ENCODE measurements at places on chromosomes 6 and 20.

- DNase-seq = no peak
Measured at GRCh38 chr6:147017153-147017552, 187.1 kb upstream of the STXBP5 start.

DNA sequence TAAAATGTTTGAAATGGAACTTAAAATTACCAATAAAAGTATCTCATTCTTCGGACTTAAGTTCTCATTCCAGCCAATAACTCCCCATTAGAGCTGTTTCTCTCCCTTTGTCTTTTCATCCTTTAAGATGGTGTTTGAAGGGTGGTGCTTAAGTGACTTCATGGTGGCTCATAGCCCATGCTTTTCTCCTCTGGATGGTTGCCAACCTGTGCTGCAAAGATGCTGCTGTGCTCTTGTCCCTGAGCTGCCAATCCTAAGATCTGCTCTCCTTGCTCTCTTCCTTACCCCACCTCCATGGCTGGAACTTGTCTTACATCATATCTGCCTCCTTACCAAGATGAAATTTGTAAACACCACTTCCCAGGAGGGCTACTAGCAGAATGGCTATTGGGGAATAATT lies 31.6 kb upstream of the PNRC1 start:
- no peak for DNase-seq

GRCh38 chr6:44733126-44733525 lies 345.6 kb downstream of the CDC5L start:
- no peak for DNase-seq

DNA sequence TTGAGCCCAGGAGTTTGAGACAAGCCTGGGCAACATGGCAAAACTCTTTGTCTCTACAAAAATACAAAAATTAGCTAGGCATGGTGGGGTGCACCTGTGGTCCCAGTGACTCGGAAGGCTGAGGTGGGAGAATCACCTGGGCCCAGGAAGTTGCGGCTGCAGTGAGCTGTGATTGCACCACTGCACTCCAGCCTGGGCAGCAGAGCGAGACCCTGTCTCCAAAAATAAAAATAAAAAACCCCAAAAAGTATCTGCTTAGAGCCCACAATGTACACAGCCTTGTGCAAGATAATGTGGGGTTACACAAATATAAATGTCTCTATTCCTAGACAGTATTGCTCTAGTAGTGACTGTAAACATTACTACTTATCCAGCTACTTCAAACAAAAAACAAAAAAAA lies 5.9 kb downstream of the ESF1 start:
- no peak for DNase-seq

- no peak for DNase-seq
Measured at GRCh38 chr6:106100755-106101154, 14.6 kb downstream of the PRDM1 start.

DNA sequence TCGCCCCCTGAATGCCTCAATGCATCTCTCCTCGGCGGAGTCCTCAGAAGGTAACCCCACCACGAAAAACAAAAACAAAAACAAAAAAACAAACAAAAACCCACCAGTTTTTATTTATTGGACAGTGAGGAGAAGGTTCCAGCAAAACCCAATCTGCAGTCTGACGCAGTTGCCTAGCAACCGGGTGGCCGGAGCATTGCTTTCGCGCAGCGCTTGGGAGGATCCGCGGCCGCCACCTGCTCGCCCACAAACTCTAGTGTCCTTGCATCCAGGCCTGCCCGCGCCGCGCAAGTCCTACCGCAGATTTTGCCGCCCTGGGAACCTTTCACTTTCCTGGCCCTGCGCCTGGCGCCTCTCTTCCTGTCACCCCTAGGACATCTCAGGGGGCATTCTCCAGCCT lies 17.6 kb downstream of the TFAP2B start:
- DNase-seq = no peak

DNA sequence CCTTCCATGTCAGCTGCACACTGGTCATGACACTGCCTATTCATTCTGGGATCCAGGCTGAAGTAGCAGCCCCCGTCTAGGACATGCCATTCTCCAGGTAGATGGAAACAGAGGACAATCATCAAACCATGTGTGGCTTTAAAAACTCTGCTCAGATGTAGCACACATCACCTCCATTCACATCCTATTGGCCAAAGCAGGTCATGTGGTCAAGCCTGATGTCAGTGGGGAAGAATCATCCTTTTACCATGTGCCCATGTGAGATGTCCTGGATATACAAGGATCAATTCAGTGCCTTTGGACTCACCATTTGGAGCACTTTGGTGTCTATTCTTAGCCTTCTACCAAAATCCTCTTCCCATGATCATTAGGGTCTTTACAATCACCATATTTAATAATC lies 99.5 kb downstream of the CDC5L start:
- no peak for DNase-seq

DNA sequence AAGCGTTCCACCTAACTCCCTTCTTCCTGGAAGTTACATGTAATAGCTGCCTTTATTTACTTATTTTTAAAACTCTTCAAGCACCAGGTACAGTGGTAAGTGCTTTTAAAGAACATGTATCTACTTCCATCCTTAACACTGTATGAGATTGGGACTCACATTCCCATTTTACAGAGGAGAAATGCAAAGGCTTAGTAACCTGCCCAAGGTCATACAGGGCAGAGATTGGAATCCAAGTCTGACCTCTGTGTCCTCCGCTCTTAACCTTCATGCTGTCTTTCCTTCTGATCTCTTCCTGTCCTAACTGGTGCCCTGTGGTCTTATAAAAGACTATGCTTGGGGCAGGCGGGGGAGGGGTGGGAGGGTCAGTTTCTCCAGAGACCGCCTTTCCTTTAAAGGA lies 1.6 kb downstream of the B4GALT5 start:
- no peak for DNase-seq

DNA sequence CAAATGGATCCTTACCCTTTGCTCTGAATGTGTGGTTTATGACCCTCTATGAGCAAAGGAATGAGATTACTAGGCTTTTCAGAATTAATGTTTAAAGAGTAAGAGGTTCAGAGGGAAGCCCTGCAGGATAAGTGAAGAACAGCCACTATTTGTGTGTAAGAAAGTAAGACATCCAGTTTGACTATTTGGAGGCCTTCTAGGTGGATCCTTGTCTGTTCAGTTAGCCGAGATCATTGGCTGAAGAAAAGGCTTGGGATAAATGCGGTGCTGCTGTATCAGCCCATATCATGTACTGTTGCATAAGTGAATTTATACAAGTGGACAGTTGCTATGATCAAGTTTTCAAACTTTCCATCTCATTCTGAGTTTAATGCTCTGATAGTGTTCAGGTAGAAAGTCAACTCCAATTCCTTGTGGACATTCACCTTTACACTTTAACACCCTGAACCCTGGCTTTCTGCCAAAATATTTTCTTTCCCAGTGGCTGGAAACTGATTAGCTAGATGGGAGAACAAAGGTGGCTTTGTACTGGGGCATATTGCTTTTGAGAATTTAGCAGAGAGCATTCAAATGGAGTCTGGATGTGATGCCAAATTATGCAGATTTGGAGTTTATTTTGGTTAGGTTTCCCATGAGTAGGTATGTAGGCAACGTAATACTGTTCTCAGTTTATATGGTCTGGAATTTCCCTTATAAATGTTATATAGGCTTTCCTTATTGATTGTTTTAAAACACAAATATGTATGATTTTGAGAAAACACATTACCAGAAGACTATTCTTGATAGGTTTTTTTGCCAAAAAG lies 15.0 kb downstream of the PARD6B start:
- DNase-seq = no peak

GRCh38 chr20:21048841-21049273 lies 57.3 kb downstream of the LINC00237 start:
- peak; percentile 44 for DNase-seq

- no peak for DNase-seq
Measured at GRCh38 chr20:35595456-35595855, 20.2 kb upstream of the SPAG4 start.

- DNase-seq = no peak
Measured at GRCh38 chr20:48951646-48952045, 30.1 kb downstream of the ARFGEF2 start.

GRCh38 chr6:4800662-4801061 lies 24.5 kb downstream of the CDYL start:
- no peak for DNase-seq

DNA sequence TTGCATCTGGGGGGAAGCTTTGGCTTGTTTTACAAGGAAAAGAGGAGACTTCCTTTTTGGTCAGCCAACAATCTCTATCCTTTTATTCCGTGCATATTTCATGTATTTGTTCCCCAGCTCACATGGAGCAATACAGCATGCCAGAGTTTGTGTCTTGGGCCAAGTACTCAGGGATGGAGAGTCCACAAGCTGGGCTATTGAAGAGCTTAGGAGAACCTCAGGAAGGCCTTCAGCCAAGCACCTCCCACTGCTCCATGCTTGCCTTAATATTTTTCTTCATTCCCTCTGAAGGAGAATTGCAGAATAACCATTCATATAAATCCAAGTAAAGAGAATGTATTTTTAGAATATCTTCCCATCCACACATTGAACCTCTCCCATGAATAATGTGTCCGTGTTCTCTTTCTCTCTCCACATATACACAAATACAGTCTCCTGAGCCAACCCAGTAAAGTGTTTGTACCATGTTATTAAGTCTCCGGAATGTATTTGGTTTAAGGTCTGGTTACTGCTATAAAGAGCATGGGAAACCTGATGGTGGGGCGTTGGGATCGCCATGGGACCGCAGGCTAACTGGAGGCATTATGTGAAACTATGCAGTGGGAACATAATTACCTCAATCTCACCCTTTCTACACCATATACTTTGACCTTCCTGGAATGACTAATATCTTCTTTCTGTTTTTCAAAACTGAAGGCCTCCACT lies 3.0 kb downstream of the LAMA4 start:
- DNase-seq = no peak

DNA sequence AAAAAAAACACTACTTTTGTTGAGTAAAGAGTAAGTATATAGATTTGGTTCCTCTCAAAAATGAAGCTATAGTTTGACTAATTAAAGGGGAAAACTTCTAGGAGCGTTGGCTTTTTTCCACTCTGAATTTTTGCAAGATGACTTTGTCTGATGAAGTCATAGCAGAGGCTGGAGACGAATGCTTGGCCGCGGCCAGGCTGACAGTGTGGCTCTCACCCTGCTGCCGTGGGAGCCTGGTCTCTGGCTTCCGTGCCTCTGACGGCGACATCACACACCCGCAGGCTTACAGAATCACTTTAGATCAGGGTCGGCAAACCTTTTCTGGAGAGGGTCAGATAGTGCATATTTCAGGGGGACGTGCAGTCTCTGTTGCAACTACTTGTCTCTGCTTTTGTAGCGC lies 145.0 kb downstream of the PHACTR3 start:
- DNase-seq = no peak

DNA sequence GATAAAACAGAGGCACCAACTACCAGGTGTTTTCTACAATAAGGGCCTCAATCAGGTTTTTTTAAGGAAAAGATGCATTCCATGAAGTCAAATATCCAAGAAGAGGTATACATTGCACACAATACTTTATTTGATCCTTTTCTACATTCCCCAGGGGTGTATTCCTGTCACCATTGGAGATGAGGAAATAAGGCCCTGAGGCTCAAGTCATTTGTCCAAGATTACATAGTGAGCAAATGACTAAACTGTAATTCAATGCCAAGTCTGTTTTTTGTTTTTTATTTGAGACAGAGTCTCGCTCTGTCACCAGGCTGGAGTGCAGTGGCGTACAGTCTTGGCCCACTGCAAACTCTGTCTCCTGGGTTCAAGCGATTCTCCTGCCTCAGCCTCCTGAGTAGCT lies 69.2 kb upstream of the CDYL start:
- DNase-seq = no peak

- no peak for DNase-seq
Measured at GRCh38 chr20:38844963-38845362, 39.5 kb downstream of the PPP1R16B start.

DNA sequence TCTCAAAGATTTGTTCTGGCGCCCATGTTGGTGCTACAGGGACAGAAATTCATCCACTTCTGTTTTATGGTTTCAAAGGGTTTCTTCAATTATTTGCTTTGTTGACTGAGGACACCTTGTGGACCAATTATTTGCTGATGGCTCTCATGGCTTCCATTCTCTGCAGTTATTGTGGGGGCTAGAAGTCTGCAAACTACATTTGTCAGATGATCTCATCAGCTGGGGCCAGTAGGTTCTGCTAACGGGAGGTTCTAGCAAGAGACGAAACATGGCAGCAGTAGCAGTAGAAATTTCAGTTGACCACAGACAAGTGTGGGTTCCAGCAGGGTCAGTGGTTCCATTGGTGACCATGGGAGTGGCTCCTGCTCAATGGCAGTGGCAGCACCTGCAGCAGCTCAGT lies 72.8 kb upstream of the BLCAP start:
- no peak for DNase-seq

DNA sequence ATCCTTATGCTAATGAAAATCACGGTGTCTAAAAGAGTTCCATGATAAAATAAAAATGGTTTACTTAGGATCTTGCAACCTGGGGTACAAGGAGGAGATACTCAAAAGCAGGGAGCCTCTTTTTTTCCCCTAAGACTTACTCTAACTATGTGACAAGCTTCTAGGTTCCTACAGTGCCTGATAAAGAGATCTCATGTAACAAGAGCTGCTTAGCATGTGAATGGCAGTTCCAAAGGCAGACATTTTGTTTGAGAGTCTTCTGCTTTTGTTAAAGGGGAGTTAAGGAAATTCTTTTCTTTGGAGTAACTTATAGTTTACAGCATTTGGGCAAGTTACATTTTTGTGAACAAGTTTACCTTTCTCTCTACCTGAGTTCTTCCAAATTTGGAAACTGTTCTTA lies 945.8 kb upstream of the ADGRB3 start:
- DNase-seq = no peak

GRCh38 chr6:139881728-139882211 lies 507.3 kb upstream of the CITED2 start:
- peak; percentile 10 for DNase-seq

- no peak for DNase-seq
Measured at GRCh38 chr6:38517005-38517404, 122.7 kb downstream of the BTBD9 start.

GRCh38 chr20:46214824-46215488 lies 93.3 kb downstream of the CDH22 start:
- DNase-seq = no peak

DNA sequence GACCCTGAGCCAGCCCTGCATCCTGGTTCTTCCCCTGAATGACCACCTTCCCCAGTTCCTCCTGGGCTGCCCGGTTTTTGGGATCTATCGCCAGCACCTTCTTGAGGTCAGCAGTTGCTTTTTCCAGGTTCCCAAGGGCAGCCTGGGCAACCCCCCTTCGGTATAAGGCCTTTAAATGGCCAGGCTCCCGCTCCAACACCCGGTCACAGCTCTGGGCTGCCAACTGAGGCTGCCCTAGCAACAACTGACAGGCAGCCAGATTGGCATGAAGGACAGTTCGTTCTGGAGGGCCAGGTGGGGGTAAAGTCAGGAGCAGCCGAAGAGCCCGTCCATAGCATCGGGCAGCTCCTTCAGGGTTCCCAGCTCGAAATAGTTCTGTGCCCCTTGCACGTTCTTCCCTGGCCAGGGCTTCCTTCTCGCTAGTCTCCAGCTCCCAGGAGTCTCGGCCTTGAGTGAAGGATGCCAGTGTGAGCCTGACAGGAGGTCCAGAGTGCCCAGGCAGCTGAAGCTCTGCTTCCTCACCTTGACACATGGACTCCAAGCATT lies 778 bp upstream of the ATF6B start:
- no peak for DNase-seq
